ENCODE measurements at places on chromosomes 2 and 18.

DNA sequence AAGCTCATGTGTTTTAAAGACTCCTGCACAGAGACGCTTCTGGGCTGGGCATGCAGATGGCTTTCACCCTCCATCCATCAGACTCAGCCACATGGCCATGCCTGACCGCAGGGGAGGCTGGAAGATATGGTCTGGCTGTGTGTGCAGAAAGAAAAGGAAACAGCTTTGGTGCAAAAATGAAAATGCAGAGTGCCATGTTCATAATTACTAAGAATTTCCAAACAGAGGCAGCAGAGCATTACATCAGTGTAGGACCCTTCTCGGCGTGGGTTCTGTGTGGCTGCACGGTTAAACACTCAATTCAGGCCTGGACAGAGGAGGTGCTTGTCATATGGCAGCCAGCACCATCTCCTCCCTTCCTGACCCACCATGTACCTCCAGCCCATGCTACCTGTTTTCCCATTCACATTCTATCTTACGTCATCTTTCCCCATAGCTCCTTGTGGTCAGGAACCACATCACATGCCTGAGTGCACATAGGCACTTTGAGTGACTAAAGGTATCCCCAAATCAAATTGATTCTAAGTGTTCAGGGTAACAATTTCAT lies 200.3 kb upstream of the ID2 start:
- no peak for DNase-seq

DNA sequence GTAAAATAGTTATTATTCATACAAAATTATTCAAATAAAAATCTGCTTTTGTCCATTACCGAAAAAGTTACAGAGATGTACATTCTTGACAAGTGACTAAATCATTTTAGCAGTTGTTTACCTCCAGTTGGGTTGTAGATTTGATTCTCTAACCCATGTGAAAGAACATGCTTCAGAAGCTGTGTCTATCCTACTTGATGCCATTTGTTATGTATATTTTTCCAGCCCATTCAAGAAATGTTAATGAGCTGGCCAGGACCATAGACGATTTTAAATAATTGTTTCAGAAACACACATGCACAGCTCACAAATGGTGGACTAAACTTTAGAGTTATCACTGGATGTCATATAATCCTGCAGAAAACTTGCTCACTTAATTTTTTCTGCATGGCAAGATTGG lies 391.1 kb upstream of the REG3G start:
- no peak for DNase-seq

GRCh38 chr2:183610724-183611123 lies 486.5 kb downstream of the NUP35 start:
- no peak for DNase-seq

GRCh38 chr18:28269750-28270149 lies 92.8 kb upstream of the CDH2 start:
- peak; percentile 46 for DNase-seq

GRCh38 chr2:203143391-203143790 lies 95.4 kb upstream of the CYP20A1 start:
- DNase-seq, result no peak

- DNase-seq, result no peak
These were observed 19.1 kb upstream of the SMARCAL1 start for GRCh38 chr2:216392945-216393840.
